ENCODE measurements at places on chromosomes 12 and 14. TPM values are rescaled to one million over a fixed set of nuclear protein-coding genes. Genes with fewer than 3 reads are reported as not detected.

- DNase-seq = no peak
Observed at GRCh38 chr12:57511161-57511560, 9.2 kb downstream of the DDIT3 start.

- DNase-seq = no peak
Observed at GRCh38 chr12:14153803-14154202, 172.4 kb upstream of the GRIN2B start.

DNA sequence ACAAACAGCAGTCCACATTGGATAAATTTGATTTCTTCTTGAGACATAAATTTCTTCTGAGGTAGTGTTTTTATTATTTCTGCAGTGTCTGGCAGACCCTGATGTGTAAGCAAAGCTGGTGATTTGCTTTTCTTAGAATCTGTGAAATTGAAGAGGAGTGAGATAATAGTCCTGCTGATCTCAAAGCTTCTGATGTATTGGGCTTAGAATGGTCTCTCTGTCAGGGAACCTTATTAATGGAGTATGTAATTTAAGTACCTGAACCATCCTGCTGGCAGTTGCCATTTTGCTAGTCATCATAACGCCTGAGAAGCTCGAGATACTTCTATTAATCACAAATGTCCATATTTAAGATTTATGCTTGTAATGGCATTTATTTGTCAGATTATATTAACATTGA lies 464.5 kb upstream of the PRICKLE1 start:
- DNase-seq = no peak

- no peak for DNase-seq
Observed at GRCh38 chr14:49892301-49892635, 614 bp upstream of the ARF6 start.

DNA sequence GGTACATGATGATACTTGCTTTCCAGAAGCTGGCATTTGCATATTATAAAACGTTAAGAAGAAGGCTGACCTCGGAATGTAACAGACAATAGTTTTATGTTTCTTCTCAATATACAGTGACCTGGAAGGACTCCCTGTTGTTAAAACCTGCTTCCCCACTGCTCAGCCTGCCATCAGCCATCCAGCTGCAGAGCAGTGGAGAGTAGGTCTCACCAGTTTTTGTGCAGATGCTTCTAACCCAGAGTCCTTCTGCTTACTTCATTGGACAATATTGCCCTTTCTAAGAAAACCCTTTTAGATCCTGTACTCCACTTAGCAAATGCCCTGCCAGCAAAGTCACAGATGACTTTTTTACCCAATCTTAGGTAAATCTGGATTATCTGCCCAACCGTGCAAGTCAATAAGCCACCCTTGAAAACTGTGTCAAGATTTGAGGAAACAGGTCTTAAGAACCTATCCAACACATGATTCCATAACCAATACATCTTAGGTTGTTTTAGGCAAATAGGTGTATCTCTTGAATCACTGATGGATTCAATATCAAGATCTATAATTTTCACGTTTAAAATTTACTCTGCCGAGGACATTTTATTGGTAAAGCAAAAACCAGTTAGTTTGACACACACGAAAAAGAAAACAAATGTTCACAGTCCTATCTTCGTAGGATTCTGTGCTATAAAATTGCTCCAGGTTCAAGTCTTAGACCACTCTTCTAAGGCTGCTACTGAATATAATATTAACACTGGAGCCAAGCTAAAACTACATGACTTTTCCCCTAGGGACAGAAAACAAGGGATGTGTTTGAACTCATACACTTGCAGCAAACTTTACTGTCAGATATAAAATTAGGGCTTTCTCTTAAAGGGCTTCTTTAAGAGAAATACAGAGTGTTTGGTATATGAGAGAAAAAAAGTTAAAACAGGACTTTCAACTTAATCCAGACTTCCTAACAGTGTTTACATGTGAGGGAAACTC lies 5.7 kb downstream of the PHLDA1 start:
- no peak for DNase-seq

GRCh38 chr12:117119592-117120198 lies 20.5 kb upstream of the TESC start:
- DNase-seq = no peak

DNA sequence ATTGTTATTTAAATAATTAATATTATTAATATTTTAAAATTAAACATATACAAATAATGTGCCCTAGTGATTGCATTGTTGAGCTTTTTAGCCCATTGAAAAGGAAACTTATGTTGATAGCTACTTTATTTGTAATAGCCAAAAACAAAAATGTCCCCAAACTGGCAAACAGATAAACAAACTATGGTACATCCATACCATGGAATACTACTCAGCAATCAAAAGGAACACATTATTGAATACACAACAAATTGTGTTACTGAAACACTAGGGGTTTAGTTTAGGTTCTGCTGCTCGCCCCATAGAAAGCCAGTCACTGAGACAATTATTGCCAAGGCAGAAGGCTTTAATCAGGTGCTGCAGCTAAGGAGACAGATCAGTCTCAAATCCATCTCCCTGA lies 239.7 kb upstream of the KITLG start:
- no peak for DNase-seq

GRCh38 chr14:22262881-22263280 lies 326.1 kb downstream of the DAD1 start:
- DNase-seq = no peak

DNA sequence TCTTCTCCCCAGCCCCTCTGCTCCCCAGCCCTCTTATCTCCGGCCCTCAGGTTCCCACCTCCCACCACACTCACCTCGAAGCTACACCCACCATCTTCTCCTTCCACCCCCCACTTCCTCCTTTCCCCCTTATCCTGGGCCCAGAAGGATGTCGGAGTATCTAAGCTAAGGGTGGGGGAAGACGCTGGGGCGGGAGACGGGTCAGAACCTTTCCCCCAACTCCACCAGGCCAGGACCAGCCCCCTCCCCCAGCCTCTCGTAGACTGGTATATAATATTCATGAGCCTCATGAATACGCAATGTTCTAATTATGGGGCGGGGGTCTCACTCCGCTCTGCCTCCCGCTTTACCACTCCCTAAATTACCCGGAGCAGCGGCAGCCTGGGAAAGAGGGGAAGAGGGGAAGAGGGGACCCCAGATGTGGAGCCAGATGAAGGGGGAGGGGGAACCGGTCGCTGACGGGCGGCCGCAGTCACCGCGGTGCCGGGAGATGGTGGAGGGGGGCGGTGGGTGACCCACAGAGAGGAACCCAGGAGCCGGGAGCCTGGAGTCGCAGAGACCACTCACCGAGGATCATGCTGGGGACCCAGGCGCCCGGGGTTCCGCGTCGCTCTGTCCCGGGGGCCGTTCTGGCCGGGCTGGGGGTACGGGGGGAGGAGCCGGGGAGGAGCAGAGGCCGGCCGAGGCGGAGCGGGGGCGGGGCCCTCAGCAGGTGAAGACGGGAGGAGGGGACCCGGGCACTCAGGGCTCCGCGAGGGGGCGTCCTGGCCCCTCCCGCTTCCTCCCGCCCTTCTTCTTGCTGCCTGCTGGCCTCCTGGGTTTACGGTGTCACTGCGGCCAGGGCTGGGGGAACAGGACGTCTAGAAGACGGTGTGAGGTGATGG lies 6.4 kb upstream of the ZNF385A start:
- DNase-seq = no peak

GRCh38 chr14:98160901-98161300 lies 1111.1 kb downstream of the BCL11B start:
- no peak for DNase-seq

DNA sequence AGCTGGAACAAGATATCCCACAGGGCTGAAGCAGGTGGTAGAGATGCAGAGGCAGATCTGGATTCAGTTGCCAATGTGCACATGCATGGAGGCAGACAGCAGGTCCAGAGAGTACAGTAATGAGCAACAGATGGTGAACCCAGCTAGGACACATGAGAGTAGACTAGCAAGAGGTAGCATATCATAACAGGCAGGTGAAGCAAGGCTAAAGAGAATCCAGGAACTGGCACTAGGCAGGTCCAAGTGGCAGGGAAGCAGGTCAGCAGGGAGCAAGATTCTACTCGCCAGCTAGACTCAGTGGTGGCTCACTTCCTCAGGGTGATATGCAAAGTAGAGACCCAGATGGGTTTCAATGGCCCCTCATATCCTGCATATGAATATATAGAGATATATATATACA lies 15.3 kb upstream of the MYF6 start:
- DNase-seq = no peak

DNA sequence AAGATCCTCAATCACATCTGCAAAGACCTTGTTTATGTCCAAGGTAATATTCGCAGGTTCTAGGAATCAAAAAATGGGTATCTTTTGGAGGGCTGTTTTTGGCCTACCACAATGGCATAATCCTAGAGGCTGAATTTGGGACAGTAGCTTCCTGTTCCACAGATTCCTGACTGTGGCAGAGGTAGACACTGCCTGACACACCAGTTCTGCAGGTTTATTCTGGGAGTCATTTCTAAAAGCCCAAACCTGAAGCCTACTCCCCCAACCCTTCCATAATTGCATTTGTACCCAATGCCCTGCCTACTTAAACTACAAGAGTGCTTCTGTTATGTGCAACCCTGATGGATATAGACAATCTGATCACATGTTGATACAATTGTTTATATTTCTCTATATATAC lies 378.9 kb downstream of the PCNX1 start:
- no peak for DNase-seq

DNA sequence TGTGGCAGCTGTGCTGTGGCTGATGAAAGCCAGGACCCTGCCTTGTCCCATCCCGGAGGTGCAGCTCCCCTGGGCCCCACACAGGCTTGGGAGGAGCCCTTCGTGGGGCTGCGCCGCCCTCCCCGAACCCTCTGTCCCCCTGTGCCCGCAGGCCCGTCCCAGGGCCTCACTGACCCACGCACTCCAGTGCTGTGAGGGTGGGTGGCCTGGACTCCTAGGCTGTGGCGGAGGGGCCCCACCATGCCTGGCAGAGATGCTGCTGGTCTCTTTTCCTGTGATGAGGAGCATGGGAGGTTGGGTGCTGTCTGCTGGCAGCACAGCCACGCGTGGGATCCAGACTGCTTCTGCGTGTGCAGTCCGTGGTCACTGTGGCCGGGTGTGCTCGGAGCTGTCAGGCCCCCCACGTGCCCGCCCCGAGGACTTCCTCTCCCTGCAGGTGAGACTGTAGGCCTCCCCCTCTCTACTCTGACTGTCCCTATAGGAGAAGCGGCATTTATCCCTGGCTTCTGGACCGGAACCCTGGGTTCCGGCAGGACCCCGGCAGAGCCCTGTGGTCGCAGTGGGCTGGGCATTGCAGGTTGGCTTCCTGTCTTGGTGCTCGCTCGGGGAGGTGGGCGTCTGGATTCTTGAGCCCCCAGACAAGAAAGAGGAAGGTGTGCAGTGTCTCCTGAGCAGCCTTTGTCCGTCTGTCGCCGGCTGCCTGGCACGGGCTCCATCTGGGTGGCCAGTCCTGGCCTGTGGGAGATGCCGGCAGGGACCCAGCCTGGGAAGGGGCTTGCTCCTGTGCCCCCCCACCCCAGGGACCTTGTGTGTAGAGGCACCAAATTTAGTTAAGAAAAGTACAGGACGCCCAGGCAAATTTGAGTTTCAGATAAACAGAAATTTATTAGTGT lies 2.3 kb downstream of the MTA1 start:
- no peak for DNase-seq

- no peak for DNase-seq
Observed at GRCh38 chr12:22069851-22070250, 23.8 kb downstream of the CMAS start.

DNA sequence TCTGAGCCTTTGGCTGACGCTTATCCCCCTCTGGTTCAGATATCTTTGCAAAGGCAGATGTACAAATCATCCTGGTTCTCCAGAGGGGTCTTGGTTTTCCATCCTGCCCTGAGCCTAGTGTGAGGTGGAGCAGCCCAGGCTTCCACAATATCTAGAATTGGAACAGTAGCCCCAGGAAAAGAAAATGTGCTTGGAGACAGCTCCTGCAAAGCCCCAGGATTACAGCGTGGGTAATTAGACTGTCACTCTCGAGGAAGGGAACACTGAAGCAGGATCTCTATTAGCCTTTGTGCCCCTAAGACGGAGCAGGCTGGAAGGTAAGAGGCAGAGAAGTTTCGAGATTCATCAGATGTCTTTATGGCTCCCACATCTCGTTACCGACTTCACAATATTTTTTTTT lies 59.4 kb downstream of the TMEM132C start:
- DNase-seq = no peak

DNA sequence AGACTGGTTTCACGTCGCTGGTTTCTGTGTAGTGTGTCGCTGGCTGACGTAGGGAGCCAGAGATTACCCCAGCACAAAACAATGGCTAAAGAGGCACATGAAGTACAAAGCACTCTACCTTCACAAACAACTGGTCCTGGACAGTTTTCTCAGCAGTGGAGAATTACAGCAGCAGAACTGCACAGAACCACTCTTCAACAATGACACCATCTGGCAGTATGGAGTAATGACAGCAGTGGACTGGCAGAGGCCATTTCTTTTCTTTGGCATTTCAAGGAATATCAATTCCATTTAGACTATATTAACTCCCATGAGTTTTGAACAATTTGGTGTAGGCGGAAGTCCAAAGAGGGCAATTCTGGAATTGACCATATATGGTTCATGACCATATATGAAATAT lies 1074.1 kb downstream of the AACS start:
- DNase-seq = no peak

DNA sequence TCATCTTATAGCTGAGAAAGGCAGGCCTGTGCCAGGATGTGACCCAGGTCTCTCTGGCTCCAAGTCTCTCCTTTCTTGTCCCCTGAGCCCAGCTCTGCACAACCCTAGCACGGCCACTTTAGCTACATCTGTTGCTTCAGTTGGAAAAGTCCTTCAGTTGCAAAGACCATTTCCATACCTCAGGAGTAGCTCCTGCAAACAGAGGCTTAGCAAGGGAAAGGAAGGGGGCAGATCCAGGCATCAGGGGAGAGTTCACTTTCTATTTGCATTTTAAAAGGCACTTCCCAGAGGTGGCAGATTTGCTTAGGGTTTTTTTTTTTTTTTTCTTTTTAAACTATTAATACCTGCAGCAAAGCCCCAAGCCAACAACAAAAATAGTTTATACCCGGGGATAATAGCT lies 3.0 kb upstream of the PITPNM2 start:
- DNase-seq = no peak

DNA sequence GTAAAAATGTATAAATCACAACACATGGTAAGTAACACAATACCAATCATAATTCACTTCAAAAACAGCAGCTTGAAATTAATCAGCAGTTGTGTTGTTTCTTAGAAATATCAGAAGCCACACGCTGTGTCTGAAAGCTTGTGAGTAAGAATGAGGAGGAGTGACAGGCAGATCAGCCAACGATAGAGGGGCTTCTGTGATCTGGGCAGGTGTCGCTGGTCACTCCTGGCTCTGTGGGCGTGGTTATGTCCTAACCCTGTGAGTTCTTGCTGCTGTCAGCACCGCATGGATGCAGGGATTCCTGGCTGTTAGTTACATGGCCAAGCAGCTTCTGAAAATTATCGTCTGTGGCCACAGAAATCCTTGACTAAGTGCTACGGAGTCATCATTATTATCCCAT lies 123.4 kb downstream of the SLC25A47 start:
- DNase-seq = no peak

SP1 gene
- total RNA-seq = 60.9 TPM

GARIN6 gene
- total RNA-seq = not detected

C1QL4 gene
- not detected for total RNA-seq

NUDT14 gene
- total RNA-seq = 22.3 TPM

OR11H12 gene
- not detected for total RNA-seq

EPYC gene
- not detected for total RNA-seq

SLC38A6 gene
- 20.9 TPM for total RNA-seq

FAM186B gene
- total RNA-seq = 0.84 TPM

MIP gene
- not detected for total RNA-seq

TPPP2 gene
- total RNA-seq = not detected

SERPINA9 gene
- not detected for total RNA-seq

All from omental fat pad (tissue), 4 donors.